Activated CD8-positive, alpha-beta memory T cell treated with anti-CD3 and anti-CD28 coated beads for 1 hour (primary cell): ENCODE measurements at places on chromosomes 3 and 15.

- no peak for DNase-seq
Observed at GRCh38 chr15:96088650-96089049, 241.8 kb upstream of the NR2F2 start.

GRCh38 chr3:58082047-58082446, 73.8 kb downstream of the FLNB start:
- DNase-seq, result no peak

GRCh38 chr3:65879372-65879771, 159.3 kb downstream of the MAGI1 start:
- no peak for DNase-seq

DNA sequence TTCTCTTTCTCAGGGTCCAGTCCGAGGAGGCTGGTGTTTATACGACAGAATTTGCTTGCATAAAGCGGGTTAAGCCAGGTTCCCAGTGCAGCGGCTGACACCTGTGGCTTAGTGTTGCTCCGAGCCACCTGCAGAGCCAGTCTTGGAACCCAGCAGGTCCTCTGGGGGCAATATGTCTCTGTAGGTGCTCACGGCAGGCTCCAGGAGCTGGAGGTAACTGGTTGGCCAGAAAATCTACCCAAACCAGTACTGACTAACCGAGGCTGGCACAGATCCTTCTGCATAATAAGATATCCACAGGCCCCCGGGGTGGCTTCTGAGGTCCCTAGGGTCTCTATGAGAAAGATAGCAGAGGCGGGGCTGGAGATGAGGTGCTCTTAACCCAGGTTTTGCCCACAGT, 3.2 kb downstream of the MGLL start:
- no peak for DNase-seq

- DNase-seq, result no peak
Observed at GRCh38 chr15:27693280-27693679, 405.8 kb downstream of the OCA2 start.

DNA sequence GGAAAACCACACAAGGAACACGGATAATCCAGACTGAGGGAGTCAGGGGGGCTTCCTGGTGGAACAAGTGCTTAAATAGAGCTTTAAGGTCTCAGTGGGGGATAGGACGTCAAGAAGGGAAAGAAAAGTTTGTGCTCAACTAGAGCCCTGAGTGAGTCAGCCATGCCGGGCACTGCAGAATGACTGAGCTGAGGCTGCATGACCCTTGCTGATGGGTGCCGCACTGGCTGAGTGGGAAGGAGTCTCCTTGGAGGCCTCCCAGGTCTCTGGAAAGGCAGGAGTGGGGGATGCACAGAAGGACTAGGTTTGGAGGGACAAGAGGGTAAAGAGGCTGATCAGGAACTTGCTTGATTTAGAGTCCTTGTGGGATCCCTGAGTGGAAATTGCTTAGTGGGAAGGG, 150.3 kb downstream of the RPLP1 start:
- DNase-seq, result no peak

DNA sequence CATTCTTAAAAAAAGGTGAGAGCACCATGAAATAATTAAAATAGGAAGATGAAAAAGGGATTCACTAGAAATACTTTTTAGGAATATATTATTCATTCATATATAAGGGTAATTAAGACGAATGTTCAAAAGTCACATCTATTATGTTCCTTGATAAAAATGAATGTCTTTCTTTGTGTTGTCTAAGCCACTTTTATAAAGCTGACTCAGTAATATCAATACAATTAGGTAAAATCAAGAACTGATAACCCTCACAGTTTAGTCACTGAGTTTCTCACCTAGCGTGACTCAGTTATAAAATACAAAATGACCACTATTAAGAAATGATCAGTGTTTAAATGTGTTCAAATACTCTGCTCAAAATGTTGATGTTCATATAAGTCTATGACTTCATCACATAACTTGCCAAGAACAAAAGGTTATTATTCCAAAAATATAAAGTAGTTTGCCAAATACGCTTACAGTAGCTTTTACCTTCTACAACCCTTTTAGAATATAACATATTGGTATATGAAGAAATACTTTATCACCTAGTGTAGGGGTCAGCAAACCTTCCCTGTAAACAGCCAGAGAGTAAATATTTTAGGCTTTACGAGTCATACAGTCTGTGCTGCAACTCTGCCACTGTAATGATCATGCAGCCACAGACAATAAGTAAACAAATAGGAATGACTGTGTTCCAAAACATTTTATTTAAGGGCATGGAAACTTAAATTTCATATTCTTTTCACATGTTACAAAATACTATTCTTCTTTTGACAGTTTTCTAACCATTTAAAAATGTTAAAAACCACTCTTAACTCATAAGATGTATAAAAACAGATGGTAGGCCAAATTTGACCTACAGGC, 369.8 kb downstream of the TBC1D5 start:
- DNase-seq, result no peak

GRCh38 chr3:81462921-81463320, 298.5 kb downstream of the GBE1 start:
- DNase-seq, result no peak

- no peak for DNase-seq
Observed at GRCh38 chr3:33729993-33730392, 11.9 kb upstream of the CLASP2 start.
